Aorta (tissue), 5 donors: ENCODE measurements at places on chromosomes 1 and 21. TPM values are rescaled to one million over a fixed set of nuclear protein-coding genes. Genes with fewer than 3 reads are reported as not detected.

DNA sequence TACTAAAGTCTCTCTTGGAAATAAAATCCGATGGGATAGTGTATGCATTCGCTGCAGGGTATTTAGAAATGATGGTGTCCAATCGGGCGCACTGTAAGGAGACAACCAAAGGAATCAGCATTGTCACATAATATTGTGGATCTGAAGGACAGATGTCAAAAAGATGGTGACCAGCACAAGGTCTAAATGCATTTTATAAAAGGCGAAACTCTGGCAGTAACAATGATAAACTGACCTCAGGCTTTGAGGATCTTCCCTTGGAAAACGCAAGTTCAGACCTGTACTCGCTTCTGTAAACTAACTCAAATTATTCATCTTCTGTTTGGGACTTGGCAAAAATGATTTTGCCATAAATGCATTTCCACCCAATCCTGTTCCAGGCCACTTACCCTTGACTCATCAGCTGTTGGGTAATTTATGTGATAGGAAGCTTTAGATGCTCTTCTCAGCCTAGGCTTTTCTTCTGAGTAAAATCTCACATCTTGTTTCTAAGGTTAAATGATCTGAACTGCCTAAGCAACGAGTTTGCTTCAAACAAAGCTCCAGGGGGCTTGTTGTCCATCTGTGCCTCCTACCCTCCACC is 33.8 kb downstream of the STPG1 start:
- no peak for DNase-seq

- DNase-seq, result no peak
These were observed at the start of gene KMO for GRCh38 chr1:241532162-241532531. Gene KMO, plus strand, starts transcription at chr1:241532378. Its CDS starts 67 bp downstream, at chr1:241532445.

- DNase-seq, result no peak
These were observed 30.2 kb upstream of the NEK2 start for GRCh38 chr1:211705467-211706091.

GRCh38 chr1:28801461-28801860 is 10.5 kb upstream of the OPRD1 start:
- no peak for DNase-seq

UBASH3A gene
- total RNA-seq, result 1.4 TPM

DNA sequence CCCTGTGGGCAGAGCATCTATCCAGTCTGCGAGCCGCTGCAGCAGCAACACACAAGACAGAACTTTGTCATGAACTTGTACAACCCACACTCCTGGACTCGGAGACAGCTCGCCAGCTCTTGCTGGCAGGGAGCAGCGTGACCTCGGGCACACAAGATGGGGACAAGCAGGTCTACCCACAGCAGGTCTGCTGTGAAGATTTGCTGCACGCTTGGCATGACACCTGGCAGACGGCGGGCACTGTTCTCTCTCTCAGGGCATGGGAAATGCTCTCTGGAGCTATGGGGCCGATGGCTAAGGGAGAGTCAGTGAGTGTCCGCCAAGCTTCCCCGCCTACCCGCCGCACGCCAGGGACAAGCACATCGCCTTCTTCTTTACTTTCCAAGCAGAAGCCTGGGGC is 90.0 kb downstream of the STUM start:
- peak; percentile 71 for DNase-seq

RXFP4 gene
- not detected for total RNA-seq

KIAA0040 gene
- total RNA-seq, result 23.0 TPM

LAMB3 gene
- 3.9 TPM for total RNA-seq

GRCh38 chr1:204089044-204089751 is 16.3 kb downstream of the SOX13 start:
- peak; percentile 83 for DNase-seq

DNA sequence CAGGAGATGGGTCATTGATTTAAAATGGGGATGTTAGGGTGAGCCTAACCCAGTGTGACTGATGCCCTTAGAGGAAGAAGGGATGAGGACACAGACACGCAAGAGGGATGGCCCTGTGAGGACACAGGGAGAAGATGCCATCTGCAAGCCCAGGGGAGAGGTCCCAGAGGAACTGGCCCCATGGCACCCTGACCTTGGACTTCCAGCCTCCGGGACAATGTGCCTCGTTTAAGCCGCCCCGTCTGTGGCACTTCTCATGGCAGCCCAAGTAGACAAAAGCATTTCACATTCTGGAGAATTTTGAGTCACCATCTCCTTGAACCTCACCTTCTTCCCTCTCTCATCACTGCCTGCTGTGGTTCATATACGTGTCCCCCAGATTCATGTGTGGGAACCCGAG is 20.1 kb upstream of the PCBP3 start:
- no peak for DNase-seq

HES3 gene
- not detected for total RNA-seq

GRCh38 chr1:44029260-44029910 is 1.9 kb downstream of the SLC6A9 start:
- no peak for DNase-seq

DNA sequence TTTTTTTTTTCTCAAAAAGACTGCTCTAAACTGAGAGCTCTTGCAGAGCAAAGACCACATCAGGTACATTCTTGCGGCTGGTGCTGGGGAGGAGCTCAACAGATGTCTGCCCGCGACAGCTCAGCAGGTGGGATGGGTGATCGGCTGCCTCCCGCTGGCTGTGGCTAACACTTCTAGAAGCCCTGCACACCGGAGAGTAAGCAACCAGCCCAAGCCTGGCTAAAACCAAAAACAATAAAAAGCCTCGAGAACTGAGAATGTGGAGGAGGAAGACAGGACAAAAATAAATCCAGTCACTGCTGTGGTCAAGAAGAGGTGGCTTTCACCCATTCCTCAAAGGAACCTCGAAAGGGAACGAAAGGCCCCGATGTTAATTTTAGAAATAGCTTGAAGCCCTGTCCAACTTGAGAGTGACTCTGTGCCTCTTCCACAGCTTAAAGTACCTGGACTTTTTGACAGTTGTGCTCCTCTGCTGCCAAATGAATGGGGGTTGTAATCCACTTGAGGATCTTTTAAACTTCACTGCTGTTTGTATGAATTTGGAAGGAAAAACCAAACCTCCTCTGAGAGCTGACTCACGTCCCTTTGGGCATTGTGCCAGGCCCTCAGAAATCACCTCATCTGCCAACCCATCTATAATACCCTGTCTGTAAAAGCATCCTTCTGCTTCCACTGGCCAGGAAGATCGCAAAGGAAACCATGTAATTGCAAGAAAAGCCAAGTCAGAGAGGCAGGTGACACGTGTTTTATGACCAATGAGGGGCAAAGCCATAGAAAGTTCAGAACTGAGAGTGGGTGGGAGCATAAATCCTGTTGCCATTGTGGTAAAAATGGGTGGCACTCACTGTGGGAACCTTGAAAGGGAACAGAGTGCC is 78.6 kb downstream of the KCNN3 start:
- DNase-seq, result no peak

PTPN22 gene
- total RNA-seq, result 6.7 TPM

DNA sequence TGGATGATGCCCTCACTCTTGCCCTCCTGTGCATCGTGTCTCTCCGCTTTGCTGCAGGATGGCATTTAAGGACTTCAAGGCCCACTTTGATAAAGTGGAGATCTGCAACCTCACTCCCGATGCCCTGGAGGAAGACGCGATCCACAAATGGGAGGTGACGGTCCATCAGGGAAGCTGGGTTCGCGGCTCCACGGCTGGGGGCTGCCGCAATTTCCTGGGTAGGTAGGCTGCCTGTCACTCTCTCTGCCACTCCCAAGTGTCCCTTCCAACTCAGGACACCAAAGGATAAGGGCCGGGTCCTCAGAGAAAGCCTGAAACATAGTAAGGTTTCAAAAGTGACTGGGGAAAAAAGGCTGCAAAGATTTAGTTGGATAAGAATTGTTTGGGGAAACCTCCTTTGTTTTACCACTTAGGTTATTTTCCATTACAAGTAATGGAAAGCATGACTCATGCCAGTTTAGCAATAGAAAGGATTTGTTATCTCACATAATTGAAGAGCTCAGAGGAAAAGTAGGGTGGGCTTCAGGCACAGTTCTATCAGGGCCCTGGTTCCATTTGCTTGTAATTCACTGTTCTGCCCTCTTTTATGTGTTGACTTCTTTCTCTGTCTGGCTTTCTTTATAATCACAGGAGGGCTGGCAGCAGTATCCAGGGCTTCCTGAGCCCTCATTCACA is 31.9 kb downstream of the CAPN9 start:
- DNase-seq, result no peak

GRCh38 chr1:214636436-214636835 is 33.4 kb downstream of the CENPF start:
- no peak for DNase-seq

DNA sequence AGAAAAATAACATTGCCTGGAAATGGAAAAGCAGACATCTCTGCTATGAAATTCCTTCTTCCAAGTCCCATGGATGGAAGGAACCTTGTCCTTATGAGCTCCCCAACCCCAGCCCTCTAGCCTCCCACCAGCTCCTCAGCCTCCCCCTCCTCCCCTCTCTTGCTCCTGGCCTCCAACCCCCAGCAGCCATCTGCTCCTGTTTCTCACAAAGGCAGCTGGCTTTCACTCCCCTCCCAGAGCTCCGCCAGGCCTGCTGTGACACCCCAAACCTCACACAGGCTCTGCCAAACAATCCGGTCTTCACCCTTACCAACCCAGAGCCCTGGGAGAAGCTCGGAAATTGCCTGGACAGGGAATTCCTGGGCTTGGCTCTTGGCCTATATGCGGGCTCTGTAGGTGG is 69.2 kb downstream of the KLHDC7A start:
- no peak for DNase-seq

GRCh38 chr1:44849575-44850132 is 6.6 kb upstream of the PTCH2 start:
- DNase-seq, result no peak

- no peak for DNase-seq
These were observed 1.0 kb downstream of the CCDC185 start for GRCh38 chr1:223394242-223394641.

DNA sequence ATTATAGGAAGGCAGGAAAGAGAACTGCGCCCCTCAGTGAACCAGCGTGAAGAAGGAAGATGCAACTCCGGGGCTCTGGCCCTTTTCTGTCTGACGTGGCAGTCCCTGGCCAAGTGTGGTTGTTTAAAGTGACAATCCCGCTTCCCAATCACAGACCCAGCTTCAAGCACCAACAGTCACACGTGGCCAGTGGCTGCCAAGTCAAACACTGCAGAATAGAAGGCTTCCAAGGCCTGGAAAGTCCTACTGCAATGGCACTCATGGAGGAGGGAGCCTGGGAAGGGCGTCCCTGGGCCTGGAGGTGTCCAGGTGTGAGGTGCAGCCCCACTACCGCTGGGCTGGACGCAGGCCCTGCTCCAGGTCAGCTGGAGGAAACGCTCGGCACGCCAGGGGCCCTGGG is 143.8 kb downstream of the CASZ1 start:
- DNase-seq, result no peak

DNA sequence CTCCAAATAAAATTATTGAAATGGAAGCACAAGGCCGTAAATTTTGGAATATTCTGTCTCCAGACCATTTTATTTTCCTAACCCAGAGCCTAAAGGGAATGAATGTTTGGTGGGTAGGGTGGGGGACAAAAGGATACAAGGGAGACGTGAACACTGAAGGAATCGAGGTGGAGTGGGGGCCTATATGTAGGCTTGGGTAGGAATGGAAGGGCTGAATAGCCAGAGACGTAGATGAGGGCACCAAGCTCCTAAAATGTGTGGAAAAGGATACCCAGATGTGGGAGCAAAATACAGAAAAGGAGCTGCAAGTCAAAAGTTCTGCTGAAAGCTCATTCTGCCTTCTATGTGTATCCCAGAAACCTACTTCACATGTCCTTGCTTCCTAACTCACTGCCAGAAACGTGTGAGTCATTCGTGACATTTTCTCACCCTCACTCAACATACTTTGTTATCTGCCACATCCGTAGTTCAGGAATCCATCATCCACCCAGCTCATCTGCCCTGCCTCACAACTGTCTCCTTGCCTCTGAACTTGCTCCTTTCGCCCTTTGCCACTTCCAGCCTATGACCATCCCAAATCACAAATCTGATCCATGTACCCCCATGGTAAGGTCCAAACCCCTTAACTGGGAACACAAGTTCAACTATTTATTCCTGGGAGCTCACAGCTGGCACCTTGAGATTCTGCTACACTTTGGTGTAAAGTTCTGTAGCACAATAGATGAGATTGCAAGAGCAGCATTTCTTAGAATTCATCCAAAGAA is 84.1 kb upstream of the PRDX6 start:
- DNase-seq, result no peak
